COLO829 (cell line): ENCODE measurements at places on chromosomes 2 and 18.
A peak's percentile ranks its signal among the peaks of the same experiment; 100 is the strongest.

- peak; percentile 28 for DNase-seq
Observed at GRCh38 chr2:65491381-65491905, 59.0 kb upstream of the SPRED2 start.

DNA sequence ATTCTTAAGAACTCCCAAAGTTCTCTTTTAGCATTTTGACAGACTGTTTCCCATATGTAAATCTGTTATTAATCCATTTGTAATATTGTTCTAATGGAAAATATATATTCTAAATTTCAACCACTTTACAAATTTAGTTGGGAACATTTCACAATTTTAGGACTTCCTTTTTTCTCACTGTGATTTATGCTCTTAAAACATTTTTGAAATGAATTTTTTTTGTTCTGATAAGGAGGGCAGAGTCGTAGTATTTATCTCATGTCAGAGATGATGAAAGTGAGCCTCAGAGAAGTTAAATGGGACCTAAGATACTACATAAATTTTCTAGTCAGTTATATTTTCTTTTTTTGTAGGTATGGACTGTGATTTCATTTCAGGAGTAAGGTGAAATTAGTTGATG lies 26.6 kb downstream of the RASGRP3 start:
- no peak for DNase-seq

DNA sequence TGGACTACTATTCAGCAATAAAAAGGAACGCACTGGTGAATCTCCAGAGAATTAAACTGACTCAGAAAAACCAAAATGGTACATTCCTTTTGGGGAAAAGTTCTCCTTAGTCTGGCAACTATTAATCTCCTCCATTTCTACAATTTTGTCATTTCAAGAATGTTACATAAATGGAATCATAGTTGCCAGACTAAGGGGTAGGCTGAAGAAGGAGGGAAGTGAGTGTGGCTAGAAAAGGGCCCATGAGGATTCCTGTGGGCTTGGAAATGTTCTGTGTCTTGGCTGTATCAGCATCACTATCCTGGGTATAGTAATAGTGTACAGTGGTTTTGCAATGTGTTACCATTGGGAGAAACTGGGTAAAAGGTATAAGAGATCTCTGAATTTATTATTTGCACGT lies 72.4 kb downstream of the ZAP70 start:
- no peak for DNase-seq

DNA sequence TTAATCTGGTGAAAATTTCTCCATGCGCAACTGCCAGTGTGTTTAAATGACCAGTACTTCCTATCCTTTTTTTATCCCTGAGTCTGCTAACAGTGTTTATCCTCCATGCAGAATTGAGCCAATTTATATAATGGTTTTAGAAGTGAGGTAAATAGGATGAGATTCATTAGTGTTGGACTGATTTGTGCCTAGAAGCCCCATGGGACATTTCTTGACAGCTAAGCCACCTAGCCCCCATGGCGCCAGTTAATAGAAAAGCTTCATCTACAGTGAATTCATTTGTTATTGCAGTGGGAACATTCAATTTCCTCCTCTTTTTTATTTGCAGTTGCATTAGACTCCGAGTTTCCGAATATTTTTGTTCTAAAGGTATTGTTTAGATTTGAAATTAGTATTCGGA lies 175.6 kb downstream of the ARL6IP6 start:
- no peak for DNase-seq

DNA sequence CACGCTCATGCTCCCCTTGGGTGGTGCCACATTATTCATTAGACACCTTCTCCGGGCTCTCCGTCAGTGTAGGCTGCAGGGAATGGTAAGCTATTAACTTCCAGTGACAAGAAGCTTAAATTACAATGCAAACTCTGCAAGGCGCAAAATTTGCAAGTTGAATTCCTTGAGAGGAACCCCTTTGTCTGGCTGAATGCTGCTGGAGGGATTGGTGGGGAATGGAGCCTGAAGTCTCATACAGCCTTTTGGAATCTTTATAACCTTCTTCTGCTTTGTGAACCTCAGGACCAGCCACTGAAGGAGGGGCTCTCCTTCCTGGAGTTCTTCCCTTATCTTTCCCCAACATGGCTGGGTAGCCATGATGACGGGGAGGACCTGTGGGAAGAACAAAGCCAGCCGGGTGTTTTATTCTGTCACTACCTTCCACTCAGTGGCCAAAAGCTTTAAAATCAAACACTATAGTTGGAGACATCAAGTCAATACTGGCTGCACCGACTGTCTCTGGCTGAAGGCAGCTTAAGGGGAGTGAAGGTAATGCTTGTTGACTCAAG lies 220.9 kb upstream of the EPHA4 start:
- DNase-seq, result no peak

- DNase-seq, result no peak
Observed at GRCh38 chr2:166158546-166158945, 30.7 kb upstream of the SCN1A start.

DNA sequence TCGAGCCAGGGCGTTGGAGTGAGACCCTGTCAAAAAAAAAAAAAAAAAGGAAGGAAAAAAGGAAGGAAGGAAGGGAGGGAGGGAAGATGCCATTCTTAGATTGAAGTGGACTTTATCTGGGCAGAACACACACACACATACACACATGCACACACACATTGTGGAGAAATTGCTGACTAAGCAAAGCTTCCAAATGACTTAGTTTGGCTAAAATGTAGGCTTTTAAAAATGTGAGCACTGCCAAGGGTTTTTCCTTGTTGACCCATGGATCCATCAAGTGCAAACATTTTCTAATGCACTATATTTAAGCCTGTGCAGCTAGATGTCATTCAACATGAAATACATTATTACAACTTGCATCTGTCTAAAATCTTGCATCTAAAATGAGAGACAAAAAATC lies 564 bp upstream of the TTR start:
- DNase-seq, result no peak

GRCh38 chr2:170500104-170500503 lies 215.0 kb upstream of the SP5 start:
- no peak for DNase-seq

DNA sequence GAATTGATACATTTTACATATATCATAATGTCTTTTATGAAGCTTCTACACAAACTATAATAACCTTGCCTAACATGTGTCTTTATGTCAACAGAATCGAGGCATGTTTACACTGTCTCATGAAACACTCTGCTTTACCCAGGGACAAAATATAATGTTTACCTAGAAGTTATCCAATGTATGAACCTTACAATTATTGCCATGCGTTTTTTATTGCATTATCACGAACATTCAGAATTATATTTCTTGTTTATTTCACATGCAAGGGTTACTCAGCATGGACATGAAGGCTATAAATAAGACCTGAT lies 19.8 kb downstream of the LONRF2 start:
- DNase-seq, result no peak

DNA sequence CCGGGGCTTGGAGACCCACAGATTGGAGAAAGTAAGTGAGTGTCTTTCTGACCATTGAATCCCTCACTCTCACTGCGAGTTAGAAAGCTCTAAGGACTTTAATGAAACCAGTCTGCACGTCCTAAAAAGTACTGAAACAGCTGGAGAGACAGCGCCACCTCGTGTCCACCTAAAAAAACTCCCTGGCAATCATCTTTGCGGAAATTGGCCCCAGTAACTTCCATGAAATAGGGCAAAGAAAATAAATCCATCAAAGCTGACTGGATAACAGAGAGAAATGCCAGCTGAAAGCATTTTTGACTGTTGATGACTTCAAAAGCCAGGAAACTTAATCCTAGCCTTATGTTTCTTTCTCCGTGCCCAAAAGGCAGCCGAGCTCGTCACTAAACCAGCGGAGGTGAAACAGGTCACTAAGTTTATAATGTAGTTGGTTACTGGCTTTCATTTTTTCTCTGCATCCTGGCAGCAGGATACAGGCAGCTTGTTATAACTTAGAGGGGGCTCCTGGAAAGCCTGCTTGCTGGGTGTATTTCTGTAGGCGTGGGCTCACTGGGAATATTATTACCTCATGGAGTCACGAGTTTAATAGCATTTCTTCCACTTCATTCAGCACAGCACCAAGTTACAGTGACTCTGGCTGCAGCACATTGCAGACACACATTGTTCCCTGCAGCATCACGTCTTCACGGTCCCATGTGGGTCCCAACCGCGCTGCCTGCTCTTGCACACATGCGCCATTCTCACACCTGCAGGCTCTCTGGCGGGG lies 266.5 kb downstream of the HRH4 start:
- peak; percentile 27 for DNase-seq

DNA sequence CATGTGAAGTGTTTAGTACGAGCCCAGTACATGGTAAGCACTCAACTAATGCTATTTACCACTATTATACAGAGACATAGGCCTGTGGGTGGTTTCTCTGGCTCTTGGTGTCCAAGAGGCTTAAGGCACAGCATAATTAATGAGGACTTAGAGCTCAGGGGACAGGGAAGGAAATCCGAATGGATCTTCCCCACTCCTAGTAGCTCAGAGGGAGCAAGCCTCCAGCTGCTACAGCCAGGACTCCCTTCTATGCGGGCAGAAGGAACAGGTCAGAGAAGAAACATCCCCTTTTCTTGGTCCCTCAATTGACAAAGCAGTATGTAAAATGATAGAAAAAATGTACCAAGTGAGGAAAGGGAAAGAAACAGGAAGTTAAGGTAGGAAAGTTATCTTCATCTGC lies 261.3 kb upstream of the STON1 start:
- DNase-seq, result no peak

DNA sequence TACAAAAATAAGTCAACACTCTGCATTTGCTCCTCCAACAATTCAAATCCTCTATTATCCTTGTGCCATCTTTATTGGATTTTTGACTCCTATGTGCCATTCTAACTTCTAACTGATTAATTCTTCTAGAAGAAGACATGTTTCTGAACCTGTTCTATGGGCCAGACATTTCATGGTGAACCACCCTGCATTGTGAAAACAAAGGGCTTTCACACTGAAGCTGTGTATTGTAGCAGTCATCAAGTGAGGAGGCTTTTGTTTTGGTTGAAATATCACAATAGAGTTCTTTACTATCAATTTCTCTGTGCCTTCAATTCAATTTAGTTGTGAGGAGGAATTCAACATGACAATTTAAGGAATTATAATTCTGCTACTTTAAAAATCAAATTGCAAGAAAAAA lies 357.9 kb downstream of the PLCL1 start:
- no peak for DNase-seq

- DNase-seq, result no peak
Observed at GRCh38 chr2:220465700-220466099, 838.3 kb downstream of the SLC4A3 start.

GRCh38 chr2:39252888-39253518 lies 9.2 kb upstream of the CDKL4 start:
- DNase-seq, result no peak

- DNase-seq, result no peak
Observed at GRCh38 chr2:239169311-239170048, 231.3 kb downstream of the HDAC4 start.

- DNase-seq, result no peak
Observed at GRCh38 chr2:157059036-157059435, 198.5 kb upstream of the GALNT5 start.

DNA sequence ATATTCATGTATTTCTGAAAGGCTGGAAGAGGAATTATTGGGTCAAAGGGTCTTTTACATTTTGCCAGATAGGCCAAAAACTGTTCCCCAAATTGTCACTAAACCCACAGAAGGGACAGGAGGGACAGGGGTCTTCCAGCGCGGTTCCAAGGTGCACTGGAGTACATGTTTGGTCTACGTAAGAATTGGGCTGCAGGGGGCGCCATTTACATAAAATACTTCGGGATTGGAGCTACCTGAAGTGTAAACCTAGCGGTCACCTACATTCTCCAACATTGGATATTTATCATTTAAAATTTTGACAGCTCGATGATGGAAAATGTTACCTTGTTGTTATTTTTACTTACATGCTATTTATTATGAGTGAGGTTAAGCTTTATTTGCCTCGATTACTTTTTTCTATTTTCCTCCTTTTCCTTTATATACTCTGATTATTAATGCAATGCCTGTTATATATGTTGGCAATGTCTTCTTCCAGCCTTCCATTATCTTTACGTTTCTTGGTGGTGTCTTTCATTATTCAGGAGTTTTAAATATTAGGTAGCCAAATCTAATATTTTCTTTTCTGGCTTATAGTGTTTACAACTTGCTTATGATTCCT lies 43.0 kb upstream of the RAB6C start:
- peak; percentile 16 for DNase-seq

- no peak for DNase-seq
Observed at GRCh38 chr2:153071090-153071489, 352.7 kb downstream of the ARL6IP6 start.

- no peak for DNase-seq
Observed at GRCh38 chr2:227450926-227451654, 20.9 kb upstream of the AGFG1 start.

- DNase-seq, result no peak
Observed at GRCh38 chr2:892401-892800, 58.2 kb upstream of the SNTG2 start.

GRCh38 chr2:128797937-128798336 lies 479.3 kb upstream of the HS6ST1 start:
- DNase-seq, result no peak

DNA sequence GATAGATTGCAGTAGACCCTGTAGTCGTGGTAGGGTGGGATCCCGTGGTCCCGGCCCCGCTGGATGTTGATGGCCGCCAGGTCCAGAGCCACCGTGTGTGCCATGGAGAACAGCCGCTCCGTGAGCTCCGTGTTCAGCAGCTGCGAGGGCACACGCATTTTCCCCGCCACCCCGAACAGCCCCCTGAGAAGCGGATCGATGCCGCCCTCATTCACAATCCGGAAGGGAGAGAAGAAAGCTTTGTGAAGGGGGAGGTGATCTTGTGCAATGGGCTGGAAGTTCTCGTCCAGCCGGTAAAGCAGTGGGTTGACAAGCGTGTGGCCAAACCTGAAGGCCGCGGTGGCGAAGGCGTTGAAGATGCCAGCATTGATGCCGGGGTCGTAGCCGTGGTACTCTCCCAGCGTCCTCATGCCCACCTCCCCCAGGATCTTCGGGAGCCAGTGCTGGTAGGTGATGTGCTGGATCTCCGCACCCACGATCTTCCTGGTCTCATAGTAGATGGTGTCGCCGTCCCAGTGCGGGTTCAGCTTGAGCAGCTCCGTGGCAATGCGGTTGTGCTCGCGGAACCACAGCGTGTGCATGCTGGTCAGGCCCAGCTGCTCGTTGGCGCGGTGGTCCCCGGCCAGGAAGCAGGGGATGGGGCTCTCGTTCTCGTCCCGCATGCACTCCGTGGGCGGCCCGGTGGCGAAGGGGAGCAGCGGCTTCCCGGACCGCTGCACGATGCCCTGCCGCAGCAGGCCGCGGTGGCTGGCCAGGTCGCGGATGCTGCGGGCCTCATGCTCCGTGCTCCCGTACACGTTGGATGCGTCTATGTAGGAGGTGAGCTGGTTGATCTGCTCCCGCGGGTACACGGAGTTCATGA lies 95.8 kb downstream of the PXDN start:
- no peak for DNase-seq

GRCh38 chr2:95061601-95062183 lies 36.2 kb downstream of the MAL start:
- DNase-seq, result no peak

GRCh38 chr2:23476786-23477185 lies 91.8 kb downstream of the KLHL29 start:
- no peak for DNase-seq
